ENCODE measurements at places on chromosomes 11 and 22.

- DNase-seq, result no peak
Measured at GRCh38 chr11:33310720-33311500, 53.7 kb downstream of the HIPK3 start.

DNA sequence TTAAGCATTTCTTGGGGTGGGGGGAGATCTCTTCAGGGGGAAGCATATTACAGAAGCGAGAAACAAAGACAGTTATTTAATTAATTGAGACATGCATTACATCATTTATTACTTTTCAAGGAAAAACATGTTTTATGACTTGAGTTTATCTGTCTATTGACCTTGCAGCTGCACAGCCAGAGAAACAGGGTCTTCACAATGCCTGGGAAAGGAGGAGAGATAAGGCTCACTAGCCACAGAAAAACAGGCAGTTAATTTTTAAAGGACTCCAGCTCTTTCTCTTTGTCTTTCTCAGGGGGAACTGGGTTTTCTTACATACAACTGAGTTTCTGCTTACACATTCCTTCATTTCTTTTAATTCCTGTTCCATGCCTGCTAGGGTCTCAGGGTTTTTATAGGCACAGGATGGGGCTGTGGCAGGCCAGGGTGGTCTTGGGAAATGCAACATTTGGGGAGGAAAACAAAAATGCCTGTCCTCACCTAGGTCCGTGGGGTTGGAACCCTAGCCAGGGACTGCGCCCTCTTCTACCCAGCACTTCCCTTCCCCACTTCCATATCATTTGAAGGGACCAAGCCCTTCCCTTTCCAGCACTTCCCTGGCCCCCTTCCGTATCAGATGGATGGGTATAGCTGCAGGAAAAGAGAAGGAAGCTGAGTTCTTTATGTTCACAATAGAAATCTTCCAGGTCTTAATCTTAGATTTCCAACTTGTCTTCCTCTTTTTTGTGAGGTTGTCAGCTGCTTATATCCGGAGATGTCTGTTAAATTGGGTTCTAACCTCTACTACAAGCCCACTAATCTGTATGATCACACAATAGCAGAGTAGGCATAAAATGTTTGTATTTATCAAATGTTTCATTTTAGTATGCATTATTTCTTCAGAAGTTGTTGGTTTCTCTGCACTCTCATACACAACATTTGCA is 38.3 kb downstream of the BIRC2 start:
- peak; percentile 64 for DNase-seq

DNA sequence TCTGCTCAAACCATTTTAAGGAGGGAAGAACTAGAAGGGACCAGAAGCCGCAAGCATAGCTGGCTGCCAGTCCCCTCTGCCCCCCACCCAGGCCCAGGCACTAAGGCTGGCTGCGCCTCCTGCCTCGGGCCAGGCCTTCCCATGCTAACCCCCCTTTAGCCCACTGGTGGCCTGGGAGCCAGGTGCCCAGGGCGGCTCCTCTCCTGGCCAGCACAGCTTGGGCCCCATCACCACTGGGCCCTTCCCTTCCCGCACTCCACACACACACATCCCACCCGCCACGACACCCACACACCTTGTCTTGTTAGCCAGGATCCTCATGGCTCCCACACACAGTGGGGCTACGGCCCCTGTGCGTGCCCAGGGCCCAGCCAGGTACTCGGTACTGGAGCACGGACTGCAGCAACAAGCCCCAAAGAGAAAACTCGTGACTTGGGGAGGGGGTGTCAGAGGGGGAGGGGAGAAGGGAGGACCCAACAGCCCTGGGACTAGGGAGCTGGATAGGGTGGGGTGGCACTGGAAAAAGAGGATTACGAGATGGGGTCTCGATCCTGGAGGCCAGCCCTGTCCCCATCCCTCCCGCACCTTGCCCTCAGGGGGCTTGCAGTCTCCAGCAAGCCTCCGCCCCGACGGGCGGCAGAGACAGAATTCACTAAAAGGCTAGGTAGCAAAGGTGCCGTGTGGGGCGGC is 16.0 kb downstream of the BCL9L start:
- no peak for DNase-seq

DNA sequence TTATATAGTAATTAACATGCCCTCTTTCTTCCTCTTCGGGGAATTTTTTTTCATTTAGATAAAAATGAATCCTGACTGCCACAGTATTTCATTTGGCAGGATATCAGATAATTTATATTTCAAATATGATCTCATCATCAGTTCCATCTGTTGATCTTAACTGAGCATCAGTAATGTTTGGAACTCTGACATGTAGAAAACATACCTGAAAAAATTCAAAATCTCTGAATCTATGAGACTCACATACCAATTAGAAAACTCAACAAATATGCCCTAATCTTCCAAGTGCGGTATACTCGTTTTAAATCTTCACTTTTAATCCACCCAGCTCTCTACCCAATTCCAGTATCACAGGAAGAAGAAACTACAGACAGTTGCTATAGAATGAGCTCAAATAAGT is 161.9 kb downstream of the MSANTD4 start:
- no peak for DNase-seq

- no peak for DNase-seq
Measured at GRCh38 chr11:66919923-66920322, 38.3 kb downstream of the PC start.

DNA sequence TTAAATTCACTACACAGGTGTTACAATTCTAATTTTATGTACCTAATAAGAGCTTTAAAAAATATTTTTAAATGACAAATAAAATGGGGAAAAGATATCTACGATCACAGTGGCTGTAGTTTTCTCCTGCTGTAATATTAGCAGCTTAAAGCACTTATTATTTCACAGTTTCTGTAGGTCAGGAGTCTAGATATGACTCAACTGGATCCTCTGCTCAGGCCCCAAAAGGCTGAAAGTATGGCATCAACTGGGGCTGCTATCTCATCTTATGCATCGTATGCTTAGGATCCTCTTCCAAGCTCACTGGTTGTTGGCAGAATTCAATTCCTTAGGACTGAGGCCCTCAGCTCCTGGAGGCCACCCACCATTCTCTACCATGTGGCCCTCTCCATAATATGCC is 12.8 kb downstream of the FBXO3 start:
- no peak for DNase-seq

DNA sequence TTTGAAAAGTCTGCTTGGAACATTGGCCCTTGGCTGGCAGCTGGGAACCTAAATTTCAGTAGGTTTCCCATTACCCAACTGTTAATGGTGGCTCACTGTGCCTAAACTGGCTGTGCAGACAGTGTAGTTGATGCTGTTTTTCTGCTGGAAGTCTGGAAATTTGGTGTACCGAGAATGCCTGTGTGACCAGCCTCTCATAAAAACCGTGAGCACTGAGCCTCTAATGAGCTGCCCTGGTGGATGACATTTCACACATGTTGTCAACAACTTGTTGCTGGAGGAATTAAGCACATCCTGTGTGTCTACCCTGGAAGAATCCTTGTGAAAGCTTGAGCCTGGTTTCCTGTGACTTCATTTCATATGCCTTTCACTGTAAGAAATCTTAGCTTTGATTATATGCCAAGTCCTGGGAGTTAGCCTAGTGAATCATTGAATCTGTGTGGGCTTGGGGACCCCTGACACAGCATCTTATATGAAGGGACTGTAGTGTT is 131.1 kb downstream of the LDLRAD3 start:
- DNase-seq, result no peak

DNA sequence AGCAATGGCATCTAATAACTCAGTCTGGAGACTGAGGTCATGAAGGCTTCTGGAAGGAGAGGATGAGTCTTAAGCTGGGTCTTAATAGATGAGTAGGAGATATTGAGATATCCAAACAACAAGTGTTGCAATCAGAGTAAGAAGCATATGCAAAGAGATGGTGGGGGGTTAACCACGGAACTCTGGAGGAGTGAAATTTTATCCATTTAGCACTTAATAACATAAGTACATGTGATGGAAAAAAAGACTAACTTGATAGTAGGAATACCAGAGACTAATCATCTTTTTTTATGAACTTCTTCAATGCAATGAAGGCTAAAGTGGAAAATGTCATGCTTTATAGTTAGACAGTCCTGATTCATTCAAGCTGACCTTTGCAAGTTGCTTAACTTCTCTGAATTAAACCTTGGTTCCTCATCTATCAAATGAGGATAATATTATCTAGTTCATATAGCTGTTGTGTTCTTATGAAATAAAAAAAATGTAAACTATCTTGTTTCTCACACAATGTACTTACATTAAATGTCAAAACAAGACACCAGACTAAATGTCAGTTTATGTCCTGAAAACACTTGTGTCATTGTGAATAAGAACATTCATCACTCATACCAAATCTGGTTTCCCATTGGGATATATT is 403.1 kb upstream of the CCDC90B start:
- DNase-seq, result no peak
